ENCODE measurements at places on chromosomes 16 and 17.

DNA sequence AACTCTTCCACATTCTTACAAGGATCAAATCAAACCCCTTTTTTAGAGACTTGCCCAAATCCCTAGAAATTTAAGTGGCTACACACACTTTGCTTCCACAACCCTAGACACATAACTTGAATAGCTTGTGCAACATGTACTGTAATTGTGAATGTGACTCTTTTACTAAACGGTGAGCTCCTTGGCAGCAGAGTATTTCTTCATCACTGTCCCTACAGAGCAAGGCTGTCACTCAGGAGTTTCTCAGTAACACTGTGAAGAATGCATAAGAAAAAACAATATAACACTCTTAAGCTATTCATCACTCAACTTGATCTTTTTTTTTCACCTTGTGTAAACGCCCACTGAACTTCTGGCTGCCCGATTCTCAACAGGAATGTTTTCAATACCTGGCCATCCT, 53.8 kb upstream of the ADAMTS18 start:
- DNase-seq = no peak

- no peak for DNase-seq
Observed at GRCh38 chr17:73772107-73772705, 128.0 kb upstream of the SDK2 start.

GRCh38 chr17:46962374-46962790, 16.7 kb downstream of the RPRML start:
- no peak for DNase-seq

GRCh38 chr16:71807905-71808592, 585 bp downstream of the AP1G1 start:
- peak; percentile 50 for DNase-seq

GRCh38 chr17:63775420-63775819, 1.4 kb downstream of the DDX42 start:
- DNase-seq = no peak

- DNase-seq = no peak
Observed at GRCh38 chr17:40548982-40549685, 16.1 kb downstream of the CCR7 start.

DNA sequence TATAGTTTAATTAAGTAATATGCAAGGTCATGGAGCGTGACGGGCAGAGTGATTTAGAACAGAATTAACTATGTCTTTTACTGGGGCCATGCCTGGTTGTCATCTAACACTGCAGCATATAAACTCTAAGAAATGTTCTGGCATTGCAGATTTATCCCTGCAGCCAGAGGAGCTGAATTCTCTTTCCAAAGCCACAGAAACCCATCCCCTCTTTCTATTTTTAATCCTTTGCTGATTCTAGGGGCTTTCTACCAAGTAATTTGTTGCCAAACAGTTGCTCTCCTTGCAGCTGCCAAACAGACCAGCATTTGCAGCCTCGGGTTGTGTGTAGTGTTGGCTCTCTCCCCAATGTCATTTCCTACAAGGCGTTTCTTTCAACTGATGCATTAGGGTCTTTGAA, 243.2 kb upstream of the MON1B start:
- no peak for DNase-seq

GRCh38 chr16:47136099-47136842, 7.5 kb downstream of the NETO2 start:
- DNase-seq = peak; percentile 10

DNA sequence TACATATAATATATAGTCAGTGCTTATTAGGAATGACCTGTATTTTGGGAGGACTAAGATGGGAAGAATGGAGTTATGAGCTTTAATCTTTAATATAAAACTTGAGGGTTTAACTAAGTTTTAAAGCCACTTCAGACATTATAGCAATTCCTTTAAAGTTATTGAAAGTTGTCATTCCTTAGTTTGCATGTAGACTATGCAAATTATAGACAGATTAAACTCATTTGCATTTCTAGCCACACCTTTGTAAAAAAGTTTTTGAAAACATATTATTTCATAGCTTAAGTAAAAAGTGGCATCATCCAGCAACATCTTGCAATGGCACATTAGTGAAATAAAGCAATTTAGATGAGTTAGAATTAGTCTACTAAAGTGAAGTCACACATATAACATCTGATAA, 49.8 kb downstream of the C17orf58 start:
- DNase-seq = no peak

- no peak for DNase-seq
Observed at GRCh38 chr16:54475019-54475601, 188.5 kb upstream of the IRX3 start.

DNA sequence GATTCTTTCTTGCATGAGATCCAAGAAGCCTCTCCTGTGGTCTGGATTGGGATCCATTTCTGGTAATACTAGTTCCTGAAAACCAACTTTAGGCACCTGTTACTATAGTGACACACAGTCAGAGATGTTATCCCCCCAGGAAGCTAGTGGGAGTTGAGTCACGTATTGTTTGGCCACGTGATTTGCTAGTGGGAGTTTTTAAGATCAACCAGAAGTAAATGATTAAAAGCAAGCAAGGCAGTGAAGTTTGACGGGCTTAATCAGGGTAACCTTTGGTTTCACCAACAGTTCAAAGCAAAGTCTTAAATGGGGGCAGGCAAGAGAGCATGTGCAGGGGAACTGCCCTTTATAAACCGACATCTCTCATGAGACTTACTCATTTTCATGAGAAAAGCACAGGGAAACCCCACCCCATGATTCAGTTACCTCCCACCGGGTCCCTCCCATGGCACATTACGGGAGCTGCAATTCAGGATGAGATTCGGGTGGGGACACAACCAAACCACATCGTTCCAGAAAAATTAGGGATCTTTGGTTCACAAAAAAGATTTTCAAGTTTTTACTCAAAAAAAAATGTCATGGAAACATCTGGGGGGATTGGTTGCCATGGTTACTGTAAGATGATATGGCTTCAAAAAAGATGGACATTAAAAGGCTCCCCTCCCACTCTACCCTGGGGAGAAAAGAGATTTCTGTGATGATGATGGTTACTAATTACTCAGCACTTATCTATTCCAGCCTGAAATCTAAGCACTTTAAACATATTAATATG, 483.1 kb upstream of the ERCC4 start:
- no peak for DNase-seq

All from RPMI8226 (cell line).